LNCaP clone FGC (cell line): ENCODE measurements at places on chromosomes 2 and 18.

GRCh38 chr2:108145557-108146326 lies 94.0 kb upstream of the SULT1C3 start:
- DNase-seq: no peak

DNA sequence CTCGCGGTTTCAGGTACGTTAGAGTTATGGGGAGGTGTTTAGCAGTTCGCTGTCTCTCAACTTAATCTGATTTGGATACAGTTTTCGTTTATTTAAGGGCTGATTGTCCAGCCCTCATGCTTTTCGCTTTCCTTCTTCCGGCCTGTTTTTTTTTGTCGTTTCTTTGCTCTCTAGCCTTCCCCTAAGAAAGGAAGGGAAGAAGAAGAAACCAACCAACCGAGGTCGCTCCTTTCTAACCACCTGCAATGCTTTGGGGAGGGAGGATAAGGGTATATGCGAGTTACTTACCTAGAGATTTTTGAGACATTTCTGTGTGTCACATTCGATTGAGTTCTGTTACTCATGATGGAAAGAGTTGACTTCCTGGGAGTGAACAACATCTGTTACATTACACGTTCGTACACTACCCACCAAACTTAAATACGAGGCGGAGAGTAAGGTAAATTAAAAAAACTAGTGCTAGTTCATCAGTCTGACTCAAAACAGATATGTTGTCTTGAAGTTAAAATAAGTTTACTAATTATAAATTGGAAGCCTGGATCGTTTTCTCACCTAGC lies 918 bp downstream of the EIF5B start:
- peak; percentile 22 for DNase-seq

DNA sequence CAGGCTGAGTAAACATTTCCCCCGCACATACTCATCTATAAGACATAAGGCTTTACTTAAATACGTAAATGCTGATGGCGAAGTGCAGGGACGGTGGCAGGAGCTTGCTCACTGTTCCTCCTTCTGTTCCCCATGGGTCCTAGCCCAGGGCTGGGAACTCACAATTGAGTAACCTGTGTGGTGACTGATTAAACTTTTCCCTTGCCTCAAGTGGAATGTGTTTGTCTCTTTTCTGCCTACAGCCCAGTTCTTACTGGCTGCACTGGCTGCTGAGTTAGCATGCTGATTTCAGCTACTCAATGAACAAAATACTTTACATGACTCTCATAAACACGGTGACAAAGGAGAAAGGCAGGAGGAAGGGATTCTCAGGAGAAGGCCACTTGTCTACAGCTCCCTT lies 87.3 kb downstream of the MARCO start:
- no peak for DNase-seq

DNA sequence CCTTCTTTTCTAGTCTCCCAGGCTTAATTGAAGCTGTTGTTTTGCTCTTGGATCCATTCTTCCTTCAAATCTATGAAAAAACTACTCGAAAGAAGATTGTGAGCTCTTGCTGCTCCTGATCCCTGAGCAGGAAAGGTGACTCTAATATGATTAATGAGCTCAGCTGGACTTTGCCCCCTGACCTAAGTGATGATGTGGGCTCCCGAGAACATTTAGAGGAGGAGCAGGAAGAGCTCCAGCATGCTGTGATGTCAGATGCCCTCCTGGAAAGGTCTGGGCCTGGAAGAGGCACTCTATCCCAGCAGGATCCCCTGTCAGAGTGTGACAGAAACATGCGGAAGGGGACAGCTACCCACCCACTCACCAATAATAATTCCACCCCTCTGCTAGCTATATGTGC lies 117.9 kb upstream of the PELI1 start:
- DNase-seq: no peak

DNA sequence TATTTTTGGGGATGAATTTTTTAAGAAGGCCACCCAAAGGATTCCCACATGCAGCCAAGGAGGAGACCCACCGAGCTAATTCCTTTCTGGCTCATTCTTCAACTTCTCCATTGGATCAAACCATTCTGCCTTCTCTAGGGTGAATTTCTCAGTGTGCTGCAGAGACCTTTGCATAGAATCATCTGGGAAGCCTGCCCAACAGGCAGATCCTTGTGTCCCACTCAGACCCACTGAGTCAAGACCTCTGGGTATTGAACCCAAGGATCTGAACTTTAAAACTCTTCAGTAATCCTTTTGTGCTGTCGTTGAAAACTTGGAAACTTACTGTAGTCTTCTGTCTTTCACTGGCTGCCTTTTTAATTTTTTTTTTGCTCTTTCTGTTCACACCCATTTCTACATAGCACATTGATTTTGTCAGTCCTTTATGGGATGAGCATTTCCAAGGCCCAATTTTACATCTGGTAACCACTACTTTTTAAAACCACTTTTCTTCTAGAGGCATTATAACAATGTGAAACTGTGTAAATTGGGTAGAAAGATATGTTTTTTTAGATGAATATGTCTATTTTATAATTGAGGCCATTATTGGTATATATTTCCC lies 120.2 kb downstream of the TSN start:
- DNase-seq: no peak

DNA sequence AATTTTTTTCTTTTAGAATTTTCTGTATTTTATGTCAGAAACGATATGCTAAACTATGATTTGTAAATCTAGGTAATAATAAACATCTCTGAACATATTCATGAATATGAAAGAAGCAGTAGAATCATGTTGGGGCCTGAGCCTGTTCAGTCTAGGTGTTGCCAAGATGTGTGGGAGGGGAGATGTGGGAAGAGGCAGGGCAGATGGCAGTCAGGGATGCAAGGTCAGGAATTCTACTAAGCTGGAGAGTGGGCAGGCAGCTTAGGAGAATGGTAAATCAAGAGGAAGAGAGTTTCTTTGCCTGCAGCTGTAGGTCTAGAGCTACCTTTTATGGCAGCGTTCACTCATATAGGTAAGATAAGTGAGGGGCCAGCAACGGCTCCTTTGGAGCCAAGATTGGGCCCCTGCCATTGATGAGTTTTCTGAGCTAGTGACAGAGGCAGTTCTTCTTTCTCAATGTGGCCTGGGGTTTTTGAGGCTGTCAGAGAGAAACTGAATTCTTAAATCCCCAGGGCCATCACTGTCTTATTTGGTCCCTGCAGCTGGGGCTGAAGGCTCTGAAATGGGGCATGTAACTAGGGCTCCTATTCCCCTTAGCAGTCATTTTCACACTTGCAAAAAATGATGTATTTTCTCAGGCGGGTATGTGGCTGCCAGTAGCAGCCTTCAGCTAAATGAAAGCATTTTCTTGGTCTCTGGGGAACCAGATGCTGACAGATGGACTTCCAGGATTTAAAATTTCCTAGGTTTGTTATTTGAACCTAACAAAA lies 232.8 kb downstream of the PIK3C3 start:
- DNase-seq: no peak

DNA sequence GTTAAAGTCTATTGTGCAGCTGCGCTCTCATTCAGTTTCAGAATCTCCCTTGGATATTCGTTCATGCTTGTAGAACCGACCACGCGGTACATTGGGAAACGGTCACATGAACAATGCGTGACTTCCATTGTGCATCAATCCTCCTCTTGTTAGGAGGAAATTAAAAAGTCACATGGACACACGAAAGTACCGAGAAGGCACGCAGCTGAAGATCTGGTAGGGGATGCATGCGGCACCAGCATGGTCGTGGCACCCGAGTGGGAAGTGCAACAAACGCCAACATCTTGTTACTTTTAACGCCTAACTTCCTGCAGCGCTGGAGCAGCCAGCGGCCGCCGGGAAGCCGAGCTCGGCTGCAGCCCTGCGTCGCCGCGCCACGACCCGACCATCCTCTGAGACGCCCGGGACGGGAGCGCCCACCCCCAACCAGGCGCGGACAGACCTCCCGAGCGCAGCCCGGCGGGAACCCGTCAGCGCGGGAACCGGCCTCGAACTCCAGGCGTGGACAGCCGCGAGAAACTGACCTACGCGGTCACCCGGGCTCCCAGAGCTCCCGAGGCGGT lies 412 bp downstream of the OSBPL1A start:
- peak; percentile 73 for DNase-seq

GRCh38 chr2:236758406-236758805 lies 188.8 kb downstream of the ACKR3 start:
- DNase-seq: no peak

GRCh38 chr2:134401081-134401497 lies 147.2 kb downstream of the MGAT5 start:
- DNase-seq: no peak

GRCh38 chr2:178403671-178404306 lies 47.2 kb downstream of the PRKRA start:
- DNase-seq: no peak

- DNase-seq: no peak
These were observed 162.5 kb downstream of the CCDC102B start for GRCh38 chr18:68960355-68960754.

DNA sequence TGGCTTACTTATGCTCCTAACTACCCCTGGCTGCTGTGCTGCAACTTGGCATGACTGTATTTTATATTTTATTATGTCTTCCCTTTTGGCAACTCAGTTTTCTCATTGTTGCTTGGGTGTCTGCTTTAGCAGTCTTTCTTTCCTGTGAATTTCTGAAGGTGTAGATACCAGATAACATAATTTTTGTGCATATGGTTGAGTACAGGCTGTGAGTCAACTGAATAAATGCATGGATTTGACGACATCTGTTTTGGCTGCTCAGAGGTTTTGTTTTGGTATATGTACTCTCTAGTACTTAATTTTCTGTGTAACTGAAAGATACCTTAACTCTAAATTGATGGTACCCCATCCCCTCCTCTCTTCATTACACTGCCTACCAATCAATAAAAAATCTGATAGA lies 303.1 kb downstream of the PTPRM start:
- no peak for DNase-seq

- no peak for DNase-seq
These were observed 308.3 kb downstream of the DLGAP1 start for GRCh38 chr18:4146797-4147196.

DNA sequence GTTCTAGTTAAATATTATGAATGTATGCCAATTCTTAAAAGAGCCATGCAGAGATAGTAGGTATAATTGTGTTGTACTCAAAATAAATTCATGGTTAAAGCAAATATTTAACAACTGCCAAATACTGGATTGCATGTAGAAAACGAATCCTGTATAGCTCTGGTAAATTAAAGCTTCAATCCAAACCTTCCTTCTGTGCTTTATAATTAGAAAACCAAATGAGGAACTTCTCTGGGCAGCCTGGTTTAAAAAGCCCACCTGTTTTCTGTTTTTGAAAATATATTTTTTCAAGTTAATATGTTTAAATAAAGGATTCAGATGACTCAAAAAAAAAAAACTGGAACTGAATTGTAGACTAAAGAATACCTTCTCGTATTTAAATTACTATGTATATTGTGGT lies 48.3 kb upstream of the ITGA4 start:
- DNase-seq: no peak

DNA sequence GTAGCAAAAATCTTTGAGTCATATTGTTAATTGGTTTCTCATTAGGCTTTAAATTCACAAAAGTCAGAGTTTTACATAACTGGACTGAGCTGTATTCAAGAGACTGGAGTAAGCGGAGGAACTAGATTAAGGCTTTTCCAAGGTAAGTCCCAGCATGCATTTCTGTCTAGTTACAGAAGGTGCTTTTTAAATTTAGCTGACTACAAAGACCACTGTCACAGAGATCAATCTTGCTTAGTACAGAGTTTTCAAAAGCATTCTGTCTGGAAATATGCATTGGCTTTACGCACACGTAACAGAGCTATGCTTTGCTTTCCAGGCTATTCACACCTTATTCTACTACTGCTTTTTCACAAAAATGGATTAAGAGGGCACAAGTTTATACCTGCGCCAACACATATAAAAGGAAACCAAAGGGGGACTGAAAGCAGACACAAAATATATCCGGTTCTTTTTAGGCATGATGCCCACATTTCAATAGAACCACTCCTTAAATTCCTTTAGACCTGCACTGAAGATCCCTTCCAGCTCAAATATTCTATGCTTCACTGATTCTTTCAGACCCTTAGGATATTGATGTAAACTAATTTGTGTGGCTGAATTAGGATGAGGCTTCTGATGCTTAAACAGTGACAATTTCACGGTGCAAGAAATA lies 560.7 kb upstream of the CRIM1 start:
- DNase-seq: no peak

GRCh38 chr2:179340678-179341077 lies 76.0 kb upstream of the SESTD1 start:
- DNase-seq: peak; percentile 10

DNA sequence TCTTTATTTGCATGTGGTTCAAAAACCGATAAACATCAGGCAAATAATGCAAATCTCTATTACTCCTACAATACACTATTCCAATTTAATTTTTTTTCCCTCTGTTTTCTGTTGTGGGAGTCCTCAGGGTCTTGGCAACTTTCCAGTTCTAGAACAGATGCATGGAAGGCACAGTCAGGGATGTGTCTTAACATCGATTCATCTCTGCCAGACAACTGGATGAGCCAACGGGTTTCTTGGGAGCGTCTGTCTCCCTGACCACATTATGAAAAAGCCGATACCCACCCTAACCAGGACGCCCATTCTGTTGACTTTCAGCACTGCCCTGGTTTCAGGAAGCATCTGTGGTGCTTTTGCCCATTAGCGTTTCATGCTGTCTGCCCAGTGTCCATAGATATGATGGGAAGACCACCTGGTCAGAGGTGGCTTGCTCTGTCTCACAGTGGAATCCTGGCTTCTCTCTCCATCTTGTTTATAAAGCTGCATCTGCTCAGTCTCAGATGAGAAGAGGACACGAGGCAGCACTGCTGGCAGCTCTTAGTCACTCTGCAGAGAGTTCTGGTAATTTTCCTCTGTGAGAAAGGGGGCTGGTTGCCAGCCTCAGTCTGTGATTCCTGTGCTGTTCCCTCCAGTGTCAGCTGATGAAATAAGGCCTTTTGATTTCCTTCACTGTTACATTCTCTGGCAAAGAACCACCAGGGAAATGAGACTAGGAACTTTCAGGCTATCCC lies 57.9 kb upstream of the KCNE4 start:
- no peak for DNase-seq

DNA sequence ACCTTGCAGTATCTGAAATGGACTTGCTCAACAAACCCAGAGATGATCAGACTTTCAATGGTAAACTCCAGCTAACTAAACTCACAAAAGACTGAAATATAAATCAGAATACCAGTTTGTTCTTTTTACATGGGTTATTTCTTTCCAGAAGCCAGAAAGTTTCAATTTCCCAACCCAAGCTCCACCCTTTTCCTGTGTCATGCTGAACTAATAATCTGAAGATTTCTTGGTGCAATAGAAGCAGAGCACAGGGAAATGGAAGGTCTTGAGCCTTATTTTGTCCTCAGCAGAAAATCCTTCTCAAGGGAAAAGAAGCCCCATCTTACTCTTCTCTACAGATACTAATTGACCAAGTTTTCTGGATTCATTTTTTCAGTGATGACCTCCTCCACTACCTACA lies 93.3 kb upstream of the PAPOLG start:
- DNase-seq: no peak

DNA sequence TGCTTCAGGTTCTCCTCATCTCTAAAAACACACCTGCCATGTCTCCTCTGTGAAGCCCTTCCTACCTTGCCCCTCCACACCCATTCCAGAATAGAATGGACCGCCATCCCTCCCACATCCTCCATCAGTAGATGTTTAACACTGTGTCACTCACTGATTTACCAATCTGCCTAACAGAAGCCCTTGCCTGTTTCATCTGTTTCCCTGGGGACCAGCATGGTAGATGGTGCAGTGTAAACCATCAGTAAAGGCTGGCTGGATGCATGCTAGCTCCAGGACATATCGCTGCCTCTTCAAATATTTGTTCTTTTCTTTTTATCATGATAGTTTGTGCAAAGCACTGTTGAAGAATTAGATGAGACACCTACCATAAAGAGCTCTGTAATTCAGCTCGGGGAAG lies 271.4 kb downstream of the PIEZO2 start:
- no peak for DNase-seq
